ENCODE measurements at places on chromosomes 1 and 21. TPM values are rescaled to one million over a fixed set of nuclear protein-coding genes. Genes with fewer than 3 reads are reported as not detected.

DNA sequence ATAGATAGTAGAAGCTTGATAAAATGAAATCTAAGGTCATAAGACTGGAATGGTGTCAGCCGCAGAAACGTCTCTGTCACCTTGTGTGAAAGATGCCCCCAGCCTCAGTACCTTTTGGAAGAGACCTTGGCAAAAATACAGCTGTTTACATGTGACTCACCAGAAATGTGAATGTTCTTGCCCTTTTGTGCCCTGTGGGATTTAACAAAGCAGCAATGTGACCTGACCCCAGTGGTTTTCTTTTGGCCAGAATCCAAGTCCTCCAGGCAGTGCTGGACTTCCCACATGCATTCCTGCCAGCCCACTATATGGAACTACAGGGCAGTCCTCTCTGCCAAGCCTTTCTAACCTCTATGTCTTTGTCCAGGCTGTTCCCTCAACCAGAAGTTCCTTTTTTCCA is 27.2 kb upstream of the LRRC8C start:
- peak; percentile 90 for DNase-seq

GRCh38 chr1:175889848-175890247 is 146.5 kb upstream of the TNR start:
- peak; percentile 20 for DNase-seq

GRCh38 chr1:228471762-228472398 is 15.3 kb upstream of the RNF187 start:
- DNase-seq: peak; percentile 26

DNA sequence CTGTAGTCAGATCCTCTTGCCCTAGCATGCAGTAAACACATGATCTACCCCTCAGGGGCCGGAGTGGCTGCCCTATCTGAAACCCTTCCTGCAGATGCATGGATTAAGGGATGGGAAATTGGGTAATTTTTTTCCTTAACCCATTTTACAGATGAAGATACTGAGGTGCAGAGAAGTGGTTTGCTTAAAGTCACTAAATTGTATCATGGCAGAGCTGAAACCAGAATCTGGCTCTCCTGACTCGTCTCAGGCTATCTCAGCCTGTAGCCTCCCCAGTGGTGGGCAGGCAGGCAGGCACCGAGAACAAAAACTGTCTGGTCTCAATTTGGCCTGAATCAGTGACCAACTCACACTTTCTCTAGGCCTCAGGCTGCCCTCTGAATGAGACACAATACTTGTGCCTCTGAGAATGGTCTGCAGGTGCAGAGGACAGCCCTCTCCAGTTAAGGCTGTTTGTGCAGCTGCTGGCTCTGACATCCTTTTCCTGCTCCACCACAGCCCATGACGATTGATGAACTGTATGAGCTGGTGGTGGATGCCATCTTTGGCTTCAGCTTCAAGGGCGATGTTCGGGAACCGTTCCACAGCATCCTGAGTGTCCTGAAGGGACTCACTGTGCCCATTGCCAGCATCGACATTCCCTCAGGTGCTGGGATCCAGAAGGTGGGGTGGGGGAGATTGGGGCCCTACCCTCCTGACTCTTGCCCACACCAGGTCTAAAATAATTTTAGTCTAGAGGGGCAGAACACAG is 1.5 kb downstream of the NAXE start:
- DNase-seq: no peak

DNA sequence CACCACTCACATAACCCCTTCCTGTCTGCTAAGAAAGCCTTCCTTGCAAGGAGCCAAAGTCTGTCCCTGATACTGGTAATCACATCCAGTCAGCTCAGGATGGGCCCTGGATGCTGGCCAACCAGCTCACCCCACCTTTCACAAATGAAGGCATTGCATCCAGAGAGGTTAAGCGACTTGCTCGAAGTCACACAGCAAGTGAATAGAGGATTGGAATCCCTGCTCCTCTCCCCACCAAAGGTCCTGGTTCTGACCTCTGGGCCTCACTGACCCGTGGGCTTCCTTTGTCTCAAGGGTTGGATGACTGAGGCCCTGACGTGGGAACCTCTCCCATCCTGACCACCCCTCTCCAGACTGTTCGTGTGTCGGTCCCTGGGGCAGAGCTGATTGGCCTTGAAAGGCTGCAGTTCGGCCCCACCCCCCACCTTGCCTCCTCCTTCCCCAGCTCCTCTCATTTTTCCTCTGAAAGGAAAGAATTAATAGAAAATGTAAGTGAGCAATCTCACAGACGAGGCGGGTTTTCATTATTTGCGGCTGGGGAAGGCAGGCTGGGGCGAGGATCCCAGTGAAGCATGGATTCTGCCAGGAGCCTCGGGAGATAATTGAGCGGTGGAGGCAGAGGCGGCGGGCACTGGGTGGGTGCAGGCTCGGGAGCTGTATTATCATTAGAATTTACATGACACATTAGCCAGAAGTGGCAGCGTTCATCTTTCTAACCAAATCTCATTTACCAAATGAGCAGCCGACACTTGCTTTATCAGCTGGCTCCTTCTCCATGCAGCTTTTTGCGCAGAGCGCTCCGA is 101.5 kb upstream of the CSF3R start:
- no peak for DNase-seq

DNA sequence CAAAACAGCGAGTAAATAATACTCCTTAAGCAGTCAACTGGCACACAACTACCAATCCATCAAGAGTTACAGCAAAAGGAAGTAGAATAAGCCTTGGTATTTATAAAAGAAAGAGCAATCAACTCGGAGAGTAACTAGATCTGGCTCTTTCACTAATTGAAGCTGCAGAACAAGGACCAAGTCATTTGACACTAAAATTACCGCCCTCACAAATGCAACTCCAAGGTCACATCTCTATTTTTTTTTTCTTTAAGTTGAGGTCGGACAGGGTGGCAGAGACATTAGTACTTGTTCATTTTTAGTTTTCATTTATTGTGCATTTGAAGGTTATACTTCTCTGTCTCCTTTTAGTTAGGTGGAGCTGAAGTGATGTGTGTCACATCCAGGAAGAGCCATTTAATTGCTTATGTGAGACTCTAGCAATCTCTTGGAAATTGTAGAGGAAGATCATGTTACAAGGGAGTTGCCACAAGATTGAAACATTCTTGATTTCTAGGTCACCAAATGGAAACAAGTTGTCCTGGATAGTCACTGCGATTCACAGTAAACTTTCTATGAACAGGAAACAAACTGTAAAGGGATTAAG is 138.1 kb upstream of the ADAMTS5 start:
- DNase-seq: peak; percentile 40

DNA sequence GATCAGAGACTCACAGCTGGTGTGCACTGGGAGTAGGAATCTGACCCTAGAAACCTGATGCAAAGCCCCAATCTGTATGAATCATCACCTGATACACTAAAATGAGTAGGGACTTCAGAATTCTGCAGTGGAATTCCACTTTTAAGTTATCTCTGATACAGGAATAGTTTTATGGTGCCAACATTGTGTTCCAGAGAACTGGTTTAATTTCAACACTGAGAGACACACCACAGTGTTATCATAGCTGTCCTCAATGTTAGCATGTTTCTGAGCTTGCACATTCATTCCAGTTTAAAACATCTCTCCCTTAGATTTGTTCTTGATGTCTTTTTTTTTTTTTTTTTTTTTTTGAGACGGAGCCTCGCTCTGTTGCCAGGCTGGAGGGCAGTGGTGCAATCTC is 7.1 kb downstream of the UTS2 start:
- DNase-seq: no peak

DNA sequence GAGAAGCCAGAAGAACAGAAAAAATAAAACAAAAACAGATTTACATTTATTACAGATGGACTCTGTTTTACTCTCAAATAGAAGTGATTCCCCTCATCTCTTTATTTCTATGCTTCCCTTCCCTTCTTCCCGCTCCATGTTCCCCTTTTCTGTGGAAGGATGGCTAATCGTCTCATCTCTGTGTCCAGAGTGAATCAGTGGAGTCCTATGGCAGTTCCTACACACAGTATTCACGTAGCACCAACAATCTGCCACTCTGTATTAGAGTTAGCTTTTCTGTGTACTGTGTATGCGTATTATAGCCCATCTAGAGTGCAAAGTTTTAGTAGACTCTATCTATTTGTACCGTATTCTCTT is 6.8 kb upstream of the ERO1B start:
- DNase-seq: no peak

DNA sequence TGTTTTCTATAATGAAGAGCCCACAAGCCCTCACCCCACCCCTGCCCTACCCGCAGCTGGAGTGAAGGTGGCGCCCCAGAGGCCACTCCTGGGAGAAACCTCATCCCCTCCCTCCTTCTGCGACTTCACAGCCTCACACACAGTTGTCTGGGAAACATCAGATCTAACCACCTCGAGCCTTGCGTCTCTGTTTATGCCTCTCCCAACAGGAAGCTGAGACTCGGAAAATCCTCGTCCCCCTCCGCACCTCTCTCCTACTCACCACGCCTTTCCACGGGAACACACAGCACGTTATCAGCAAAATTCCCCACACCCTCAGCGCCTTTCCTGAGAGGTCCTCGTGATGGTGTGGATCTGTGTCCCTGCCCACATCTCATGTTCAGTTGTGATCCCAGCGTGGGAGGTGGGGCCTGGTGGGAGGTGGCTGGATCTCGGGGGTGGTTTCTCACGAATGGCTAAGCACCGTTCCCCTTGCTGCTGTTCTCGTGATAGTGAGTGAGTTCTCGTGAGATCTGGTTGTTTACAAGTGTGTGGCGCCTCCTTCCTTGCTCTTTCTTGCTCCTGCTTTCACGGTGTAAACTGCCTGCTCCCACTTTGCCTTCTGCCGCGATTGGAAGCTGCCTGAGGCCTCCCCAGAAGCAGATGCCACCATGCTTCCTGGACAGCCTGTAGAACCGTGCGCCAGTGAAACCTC is 190.6 kb downstream of the KIF26B start:
- DNase-seq: no peak

GRCh38 chr1:22832414-22832786 is 121.8 kb downstream of the EPHB2 start:
- DNase-seq: peak; percentile 71

CHD5 gene
- 0.10 TPM for total RNA-seq

NTMT2 gene
- total RNA-seq: not detected

CGN gene
- total RNA-seq: not detected
